Cardiac muscle cell (in vitro differentiated cells and primary cell): ENCODE measurements at places on chromosomes 4 and X.

DNA sequence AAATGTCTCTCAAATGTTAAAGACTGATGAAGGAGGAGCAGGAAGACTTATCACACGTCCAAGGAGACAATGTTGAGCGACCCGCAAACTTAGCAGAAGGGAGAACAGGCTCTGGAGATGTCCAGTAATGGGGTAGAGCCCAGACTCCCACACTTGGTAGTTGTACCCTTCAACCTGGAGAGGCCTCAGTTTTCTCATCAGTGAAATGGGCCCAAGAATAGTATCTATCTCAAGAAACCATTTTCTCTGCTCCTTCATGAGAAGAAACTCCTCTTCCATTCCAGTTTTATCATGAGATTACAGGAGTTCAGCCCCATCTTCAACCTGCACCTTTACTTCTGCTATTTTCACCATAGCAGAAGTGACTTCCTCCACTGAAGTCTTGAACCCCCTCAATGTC, 169.9 kb downstream of the DHRSX start:
- DNase-seq = no peak

GRCh38 chrX:40931921-40932320, 153.3 kb upstream of the USP9X start:
- no peak for DNase-seq

GRCh38 chr4:3484057-3484973, 21.2 kb downstream of the DOK7 start:
- no peak for DNase-seq

GRCh38 chr4:118338981-118339765, 13.6 kb downstream of the PRSS12 start:
- DNase-seq = no peak

DNA sequence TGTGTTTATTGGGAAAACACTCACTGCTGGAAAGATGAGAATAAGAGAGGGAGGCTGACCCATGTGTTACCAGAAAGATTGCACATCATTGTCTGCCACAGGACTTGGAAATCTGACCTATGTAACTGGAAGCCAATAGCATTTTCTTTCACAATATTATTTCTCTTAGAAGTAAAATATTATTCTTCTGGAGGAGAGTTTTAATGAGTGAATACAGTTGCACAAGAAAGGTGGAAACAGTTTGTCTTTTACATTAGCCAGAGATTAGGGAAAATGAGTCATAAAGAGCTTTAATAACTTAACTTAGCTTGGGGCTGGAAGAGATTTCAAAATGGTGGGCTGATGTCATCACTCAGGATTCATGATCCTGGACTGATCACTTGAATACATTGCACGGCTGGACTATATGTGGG, 31.5 kb upstream of the LNX1 start:
- DNase-seq = peak; percentile 87

GRCh38 chr4:188242041-188242440, 102.8 kb downstream of the TRIML1 start:
- DNase-seq = no peak

- DNase-seq = no peak
Observed at GRCh38 chr4:158182736-158183135, 9.9 kb upstream of the GASK1B start.

- peak; percentile 3 for DNase-seq
Observed at GRCh38 chr4:108619372-108620100, 840 bp upstream of the RPL34 start.

DNA sequence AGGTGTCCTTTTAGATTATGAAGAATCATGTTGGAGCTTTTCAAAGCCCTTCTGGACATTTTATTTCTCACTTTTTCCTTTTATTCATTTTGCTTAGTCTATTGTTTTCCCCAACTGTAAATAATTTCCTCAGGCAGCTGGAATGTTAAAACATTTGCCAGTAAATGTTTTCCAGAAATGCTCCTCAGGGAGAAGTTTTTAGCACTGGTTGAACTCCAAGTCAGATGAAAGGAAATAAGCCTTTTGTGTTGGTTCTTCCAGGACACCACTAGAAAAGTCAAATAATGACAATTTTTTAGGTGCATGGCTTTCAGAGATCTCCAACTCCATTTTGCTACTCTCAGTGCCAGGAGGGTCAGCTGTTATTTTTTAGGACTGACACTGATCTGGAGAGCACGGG, 127.9 kb downstream of the IL13RA2 start:
- DNase-seq = no peak

GRCh38 chr4:55458164-55458563, 62.4 kb downstream of the TMEM165 start:
- no peak for DNase-seq

GRCh38 chr4:79652738-79653137, 244.7 kb upstream of the GK2 start:
- no peak for DNase-seq

- no peak for DNase-seq
Observed at GRCh38 chrX:69238114-69238886, 73.0 kb upstream of the PJA1 start.

DNA sequence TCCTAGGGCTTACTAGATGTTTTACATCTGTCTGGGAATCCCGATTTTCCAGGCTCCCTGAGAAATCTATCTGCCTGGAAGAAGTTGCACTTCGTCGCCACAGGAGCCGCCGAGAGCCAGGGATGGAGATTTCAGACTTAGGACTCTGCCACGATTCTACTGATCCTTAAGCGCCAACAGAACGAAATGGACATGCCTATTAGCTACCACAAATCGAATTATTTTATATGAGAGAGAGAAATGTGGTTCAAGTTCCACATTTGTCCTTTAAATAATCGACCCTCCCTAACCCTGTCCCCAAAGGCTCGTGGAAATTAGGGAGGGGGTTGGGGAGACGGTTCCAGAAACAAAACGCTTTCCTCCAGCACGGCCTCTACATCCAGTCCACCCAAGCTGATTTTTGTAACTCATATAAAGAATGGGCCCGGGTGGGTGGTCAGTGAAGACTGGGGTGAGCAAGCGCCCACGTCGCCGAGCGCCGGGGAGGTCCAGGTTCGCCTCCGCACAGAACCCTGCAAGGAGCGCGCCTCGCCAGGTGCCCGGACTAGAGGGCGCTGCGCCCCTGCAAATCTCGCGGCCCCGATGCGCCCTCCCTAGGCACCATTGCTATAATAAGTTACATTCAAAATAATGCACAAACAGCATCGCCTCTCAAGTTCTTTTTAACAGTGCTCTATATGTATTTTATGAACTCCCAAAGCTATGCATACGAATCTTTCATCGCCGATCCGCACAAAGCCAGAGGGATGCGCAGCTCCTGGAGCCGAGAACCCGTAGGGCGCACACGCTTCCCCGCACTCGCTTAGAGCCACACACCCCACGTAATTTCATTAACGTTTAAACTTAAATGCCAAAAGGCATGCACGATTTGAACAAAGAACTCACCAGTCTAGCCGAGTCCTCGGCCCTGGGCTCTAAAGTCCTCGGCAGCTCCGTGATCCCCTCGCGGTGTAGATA, 2.1 kb upstream of the FAT1 start:
- peak; percentile 91 for DNase-seq

DNA sequence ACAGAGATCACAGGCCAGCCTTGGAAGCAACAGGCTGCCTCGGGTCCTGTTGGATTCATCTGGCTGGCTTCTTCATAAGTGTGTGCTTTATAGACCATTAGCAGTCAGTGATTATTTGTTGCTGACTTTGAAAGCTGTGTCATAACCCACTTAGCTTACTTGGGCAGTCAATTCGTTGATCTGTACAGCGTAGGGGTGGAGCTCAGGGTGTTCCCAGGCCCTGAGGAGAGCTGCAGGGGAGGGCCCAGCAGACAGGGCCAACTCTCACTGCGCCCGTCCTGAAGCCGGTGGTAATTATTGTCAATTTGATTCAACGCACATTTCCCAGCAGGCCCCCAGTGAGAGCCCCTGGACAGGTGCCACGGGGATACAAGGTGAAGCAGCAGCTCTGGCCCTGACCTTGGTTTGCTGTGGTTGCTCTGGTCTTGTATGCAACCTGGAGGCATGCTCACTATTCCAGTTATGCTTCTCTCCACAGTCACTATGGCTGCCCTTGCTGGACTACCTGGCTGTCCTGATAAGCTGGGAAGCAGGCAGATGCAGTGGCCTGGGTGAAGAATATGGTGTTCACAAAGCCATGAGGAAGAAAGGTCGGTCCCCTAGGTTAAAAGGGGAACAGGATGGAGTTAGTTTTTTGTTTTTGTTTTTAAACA, 40.1 kb upstream of the HMGB3 start:
- DNase-seq = peak; percentile 16

- no peak for DNase-seq
Observed at GRCh38 chrX:91079342-91080114, 355.1 kb upstream of the PABPC5 start.

DNA sequence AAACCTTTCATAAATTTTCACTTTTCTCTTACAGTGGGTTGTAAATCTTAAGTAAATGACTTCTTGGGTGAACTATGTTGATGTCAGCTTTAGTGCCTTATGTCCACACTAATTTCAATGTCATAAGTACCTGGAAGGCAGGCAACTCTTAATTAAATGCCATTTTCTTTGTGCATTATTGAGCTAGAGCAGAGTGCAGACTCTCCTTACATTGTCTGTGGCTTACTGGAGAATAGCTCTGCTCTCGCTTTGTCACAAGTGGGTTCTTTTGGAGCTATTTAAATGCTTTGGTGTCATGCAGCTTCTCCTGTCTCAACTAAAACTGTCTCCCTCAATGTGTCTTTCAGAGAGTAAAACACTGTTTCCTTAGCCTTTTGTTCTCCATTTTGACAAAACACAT, 411.6 kb downstream of the STIM2 start:
- no peak for DNase-seq

GRCh38 chr4:78776079-78776728, at the start of gene BMP2K:
BMP2K (plus strand) TSS chr4:78776350; CDS start chr4:78776544, 194 bp downstream.
- peak; percentile 87 for DNase-seq

DNA sequence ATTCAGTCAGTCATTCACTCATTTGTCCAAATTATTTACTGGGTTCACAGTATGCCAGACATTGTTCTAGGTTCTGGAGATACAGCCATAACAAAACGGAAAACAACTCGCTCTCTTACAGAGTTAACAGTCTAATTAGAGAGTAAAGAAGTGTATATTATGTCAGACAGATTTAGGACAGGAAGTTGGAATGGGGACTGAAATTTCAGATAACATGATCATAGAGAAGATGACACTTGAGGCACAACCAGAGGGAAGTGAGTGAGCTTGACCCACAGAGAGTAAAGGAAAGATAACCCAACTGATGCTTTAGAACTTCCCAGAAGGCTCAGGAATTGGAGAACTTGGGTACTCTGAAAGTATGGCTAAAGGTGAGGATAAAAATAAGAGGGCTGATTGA, 139.4 kb downstream of the ZAR1 start:
- no peak for DNase-seq

DNA sequence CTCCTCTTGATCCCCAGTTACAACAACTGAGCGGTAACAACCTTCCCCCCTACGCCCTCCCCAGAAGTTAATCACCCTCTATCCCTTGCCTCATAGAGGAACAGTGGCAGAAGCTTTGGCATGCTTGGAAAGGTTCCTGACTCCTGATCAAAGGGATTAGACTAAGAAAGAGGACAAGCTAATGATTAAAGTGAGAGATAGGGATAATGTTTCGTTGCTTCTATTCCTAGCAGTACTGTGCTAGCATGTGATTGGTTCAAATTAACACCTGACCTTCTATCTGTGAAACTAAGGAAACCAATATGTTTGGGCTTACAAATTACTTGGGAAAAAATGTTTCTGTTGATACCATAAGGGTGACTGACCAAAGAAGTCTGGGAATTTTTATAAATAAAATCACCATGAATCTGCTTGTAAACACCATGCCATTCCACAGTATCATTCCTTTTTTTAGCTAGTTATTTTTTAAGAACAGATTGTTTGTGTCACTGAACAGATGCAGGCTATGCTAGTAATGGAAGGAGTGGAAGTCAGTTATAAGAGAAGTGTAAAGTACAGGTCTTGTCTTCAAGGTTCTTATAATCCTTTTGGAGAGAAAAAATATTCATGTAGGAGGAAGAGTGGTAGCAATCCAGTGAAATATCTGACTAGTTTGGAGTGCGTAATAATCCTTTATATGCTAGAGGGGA, 11.3 kb upstream of the ATP1B4 start:
- DNase-seq = no peak

DNA sequence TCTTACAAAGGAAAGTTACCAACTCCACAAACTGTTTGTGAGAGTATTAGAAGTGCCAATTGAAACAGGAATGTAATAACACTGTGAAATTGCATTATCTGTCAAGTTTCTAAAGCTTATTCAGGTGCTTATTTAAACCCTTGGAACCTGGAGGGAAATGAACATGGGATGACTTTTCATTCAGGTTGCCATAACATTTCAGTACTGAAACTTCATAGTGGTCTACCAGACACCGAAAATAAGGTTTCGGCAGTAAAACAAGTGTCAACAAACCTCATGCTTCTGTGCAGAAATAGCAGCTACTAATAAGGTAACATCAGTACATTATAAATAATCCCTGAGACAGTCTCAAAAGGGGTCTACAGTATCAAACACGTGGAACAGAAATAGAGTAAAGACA, 890.7 kb upstream of the INTU start:
- no peak for DNase-seq

GRCh38 chr4:21555083-21555482, 393.5 kb downstream of the KCNIP4 start:
- DNase-seq = peak; percentile 6

DNA sequence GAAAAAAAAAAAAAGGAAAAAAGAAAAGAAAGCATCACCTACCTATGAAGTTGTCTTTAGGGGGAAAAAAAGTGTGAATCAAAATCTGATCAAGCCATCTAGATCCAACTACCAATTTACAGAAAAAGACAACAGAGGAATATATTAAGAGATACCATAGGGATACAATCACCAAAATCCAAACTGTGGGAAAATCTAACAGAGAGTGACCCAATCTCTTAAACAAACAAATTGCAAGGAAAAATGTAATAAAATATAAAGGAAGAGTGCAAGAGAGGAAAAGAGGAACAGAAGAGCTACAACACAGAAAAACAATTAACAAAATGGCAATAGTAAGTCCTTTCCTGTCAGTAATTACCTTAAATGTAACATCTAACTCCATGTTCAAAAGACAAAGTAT, 19.0 kb downstream of the THOC2 start:
- DNase-seq = no peak

DNA sequence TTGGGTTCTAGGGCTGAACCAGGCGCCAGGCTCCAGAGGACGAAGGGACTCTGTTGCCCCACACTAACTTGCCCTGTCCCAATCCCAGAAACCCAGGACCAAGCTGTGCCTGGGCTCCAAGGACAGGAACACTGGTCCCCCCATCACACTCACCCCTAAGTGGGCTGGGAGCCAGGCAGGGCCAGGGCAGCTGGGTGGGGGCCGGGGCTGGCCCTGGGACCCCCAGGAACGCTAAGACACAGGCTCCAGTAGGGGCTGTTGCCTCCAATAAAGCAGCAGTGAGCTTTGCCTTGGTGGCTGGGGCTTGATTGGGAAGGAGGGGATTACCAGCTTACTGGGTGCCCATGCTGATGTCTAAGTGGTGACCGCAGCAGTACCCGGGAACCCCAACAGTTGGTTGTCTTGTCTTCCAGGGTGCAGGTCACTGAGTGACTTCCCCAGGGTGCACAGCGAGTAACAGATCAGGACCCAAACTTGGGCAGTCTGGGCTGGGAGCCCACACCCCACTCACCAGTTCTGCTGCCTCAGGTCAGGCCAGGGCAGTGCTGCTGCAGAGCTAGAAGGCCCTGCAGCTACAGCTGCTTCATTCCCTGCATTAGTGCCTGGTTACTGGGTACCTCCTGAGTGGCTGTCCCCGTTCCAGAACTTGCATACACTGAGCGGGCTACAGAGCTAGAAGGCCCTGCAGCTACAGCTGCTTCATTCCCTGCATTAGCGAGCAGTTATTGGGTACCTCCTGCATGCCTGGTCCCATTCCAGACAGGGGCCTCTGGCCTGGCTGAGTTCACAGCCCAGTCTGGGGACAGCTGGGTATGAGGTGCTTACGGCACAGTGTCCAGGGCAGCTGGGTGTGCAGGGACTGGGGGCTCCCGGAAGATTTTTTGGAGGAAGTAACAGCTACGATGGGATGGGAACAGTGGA, 9.4 kb upstream of the ADD1 start:
- no peak for DNase-seq
